ENCODE measurements at places on chromosomes 7 and 10.

DNA sequence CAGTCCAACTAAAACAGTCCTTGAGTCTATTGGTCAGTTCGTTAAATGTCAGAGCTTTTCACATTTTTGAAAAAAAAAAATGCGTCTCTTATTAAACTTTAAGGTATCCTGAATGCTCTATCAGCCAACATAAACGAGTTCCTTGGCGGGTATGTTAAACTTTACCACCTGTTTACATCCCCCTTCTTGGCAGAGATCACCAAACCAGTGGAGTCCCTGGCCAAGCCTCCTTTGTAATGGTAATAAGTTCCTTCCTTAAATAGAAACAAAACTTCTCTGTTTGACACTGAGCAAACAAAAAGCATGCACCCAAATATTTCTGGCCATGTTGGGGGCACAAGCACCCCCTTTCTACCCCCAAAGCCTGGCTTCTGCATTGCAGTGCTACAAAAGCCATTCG lies 3.2 kb downstream of the TRIL start:
- DNase-seq: no peak

DNA sequence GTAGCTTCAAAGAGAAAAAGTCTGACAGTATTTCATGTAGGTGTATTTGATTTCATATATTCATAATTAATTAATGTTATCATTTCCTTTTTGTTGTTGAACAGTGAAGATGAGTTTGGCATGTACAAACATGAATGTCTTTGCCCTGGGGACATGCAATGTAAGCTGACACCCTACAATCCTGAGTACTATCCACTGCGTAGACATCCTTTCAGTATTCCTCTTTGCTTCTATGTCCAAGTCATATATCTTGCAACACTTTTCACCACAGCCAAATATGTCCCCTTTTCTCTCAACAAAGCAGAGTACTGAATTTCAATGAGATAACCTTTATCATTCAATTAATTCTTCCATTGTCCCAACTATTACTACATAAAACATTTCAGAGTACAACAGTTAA lies 93.6 kb downstream of the GPR37 start:
- DNase-seq: no peak

- DNase-seq: no peak
Observed at GRCh38 chr10:71801361-71801760, 28.0 kb upstream of the VSIR start.

DNA sequence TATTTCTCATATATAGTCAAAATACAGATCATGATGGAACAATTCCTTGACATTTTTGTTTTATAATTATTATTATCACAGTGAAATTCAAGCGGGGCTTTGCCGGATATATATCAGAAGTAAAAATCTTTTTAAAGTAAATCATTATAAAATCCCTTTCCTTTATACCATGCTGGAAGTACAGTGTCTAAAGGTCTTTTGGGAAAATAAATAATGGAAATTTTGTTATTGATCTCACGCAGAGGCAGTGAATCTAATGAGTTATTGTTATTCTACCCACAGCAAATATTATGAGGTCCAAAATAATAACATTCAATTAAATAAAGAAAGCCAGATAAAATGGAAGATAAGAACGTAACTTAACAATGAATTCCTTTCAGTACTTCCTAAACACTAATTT lies 33.8 kb downstream of the GFRA1 start:
- DNase-seq: no peak

- DNase-seq: no peak
Observed at GRCh38 chr10:91930939-91931338, 7.4 kb downstream of the BTAF1 start.

- DNase-seq: no peak
Observed at GRCh38 chr7:116235380-116235779, 25.0 kb downstream of the TES start.

DNA sequence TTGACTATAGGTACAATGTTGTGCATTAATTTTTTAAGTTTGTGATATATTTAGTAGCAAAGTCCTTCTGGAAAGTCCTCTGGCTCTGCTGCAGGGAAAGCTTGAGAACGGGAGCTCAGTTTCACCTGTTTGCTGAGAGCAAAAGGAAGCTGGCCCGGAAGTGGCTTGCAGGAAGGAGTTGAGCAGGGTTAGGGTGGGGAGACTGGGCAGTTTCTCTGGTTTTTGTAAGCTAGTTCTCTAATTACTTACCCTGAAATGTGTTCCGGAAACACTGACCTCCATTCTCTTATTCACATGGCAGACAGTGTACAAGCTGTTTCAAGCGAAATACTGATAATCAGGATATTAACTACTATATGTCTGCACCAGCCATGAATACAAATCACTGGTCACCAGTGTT lies 22.3 kb downstream of the MAP3K8 start:
- no peak for DNase-seq

DNA sequence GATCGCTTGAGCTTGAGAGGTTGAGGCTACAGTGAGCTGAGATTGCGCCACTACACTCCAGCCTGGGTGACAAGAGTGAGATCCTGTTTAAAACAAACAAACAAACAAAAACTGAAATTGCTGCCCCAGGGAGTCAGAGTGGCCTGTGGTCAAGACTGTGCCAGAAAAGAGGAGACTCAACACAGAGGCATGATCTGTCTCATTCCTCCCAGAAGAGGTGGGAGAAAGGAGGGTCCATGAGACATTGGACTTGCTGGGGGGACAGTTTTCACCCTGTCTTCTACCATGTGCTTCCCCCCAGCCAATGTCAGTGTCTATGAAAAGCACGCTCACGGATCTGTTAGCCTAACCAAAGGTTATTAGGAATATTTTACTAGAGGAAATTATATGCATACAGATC lies 3.2 kb downstream of the ZNF853 start:
- DNase-seq: no peak

GRCh38 chr7:157932498-157933218 lies 595.9 kb downstream of the DNAJB6 start:
- no peak for DNase-seq

DNA sequence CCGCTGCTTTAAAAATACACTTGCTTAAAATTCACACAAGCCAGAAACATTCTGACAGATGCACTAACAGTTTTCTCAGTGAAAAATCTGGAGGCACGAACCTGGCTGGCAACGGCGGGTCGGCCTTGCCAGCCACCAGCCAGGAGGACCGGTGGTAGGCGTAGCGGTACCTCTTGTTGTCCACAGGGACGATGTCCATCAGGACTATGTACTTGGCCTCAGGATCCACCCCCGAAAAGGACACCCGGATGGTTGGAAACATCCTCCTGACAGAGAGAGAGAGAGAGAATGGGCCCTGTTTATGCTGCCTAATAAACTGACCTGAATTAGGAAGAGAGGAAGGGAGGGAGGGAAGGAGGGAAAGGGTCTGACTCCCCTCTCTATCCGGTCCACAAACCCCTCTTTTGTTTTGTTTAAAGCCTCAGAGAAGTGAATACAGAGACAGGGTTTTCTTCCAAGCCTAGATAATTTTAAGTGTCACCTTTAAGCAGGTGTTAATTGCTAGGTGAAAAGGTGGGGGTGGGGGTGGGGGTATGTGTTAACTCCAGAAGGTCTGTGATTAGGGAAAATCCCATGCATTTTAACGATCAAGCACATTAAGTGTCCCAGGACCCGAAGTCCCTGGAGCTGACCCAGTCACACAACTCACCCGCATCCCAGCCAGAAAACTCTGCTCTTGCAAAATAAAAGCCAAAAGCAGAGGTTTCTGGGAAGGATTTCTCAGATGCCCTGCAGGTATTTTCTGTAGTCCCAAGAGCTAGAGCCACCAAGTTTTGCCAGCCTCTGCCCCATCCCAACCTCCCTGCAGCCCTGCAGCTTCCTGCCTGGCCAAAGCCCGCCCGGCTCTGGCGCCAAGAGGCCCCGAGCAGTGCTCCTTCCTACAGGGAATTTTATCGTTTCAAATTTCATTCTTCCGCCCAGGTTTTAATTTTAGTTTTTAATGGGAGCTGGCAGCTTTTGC lies 5.0 kb downstream of the TBX20 start:
- no peak for DNase-seq

- DNase-seq: no peak
Observed at GRCh38 chr7:111750878-111751277, 188.6 kb upstream of the IMMP2L start.

- DNase-seq: no peak
Observed at GRCh38 chr7:155283565-155284194, 14.0 kb upstream of the INSIG1 start.

- no peak for DNase-seq
Observed at GRCh38 chr7:101666741-101667140, 37.6 kb upstream of the MYL10 start.

- DNase-seq: no peak
Observed at GRCh38 chr10:94351089-94351488, 11.7 kb downstream of the NOC3L start.

- no peak for DNase-seq
Observed at GRCh38 chr7:1704811-1705738, 35.0 kb downstream of the ELFN1 start.

DNA sequence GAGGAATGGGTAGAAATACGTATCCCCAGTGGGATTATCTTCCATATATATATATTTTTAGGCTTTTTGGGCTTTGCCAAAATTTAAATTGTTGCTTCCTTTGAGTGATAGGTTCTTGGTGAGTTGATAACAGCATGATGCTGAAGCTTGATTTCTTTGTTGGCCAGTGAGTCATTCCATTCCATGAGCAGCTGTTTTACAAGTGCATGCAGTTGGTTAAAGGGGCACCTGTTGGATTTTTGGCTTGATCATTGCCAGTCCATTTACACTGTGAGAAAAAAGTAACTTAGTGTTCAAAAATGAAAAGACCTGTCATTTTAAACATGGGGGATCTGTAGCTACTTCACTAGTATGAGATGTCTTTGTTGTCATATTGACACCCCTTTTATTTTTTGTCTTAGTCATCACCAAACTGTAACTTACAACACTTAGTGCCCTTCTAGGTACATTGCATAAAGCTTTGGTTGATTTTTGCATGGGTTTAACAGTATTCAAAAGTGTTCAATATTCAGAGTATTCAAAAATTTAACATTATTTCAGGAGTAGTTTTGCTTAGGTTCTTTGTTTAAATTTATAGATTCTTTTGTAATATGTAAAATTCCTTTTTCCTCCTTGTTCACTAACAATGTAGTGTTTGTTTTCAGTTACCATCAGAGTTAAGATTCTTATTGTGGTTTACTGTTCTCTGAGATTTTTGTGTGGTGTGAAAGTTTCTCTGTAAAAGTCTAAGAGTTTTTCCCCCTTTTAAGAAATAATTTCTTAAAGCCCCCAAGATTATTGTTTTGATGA lies 8.8 kb downstream of the AKAP9 start:
- DNase-seq: no peak

GRCh38 chr10:91521439-91521838 lies 111.3 kb downstream of the HECTD2 start:
- DNase-seq: no peak

- DNase-seq: no peak
Observed at GRCh38 chr7:641269-641671, 85.2 kb upstream of the DNAAF5 start.

GRCh38 chr7:25653384-25653783 lies 425.1 kb upstream of the NPVF start:
- no peak for DNase-seq

DNA sequence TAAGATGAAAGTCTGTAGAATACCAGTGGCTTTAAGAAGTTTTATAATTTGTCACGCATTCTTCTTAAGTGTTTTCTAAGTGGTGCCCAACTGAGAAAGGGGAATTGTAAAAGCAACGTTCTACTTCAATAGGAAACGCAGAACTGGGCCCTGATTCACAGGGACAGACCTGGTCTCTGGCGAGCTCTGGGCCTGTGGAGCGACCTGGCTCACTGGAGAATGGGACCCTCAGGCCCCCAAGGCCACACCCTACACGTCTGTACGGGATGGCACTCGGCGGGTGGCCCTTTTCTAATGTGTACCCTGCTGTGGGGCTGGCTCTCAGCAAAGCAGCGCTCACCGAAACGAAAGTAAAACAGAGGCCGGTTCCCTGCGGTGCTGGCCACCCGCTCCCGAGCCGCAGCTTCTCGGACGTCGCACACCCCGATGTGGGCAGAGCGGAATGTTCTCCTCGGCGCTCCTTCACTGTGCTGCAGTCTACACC lies 205.0 kb downstream of the DIP2C start:
- no peak for DNase-seq

DNA sequence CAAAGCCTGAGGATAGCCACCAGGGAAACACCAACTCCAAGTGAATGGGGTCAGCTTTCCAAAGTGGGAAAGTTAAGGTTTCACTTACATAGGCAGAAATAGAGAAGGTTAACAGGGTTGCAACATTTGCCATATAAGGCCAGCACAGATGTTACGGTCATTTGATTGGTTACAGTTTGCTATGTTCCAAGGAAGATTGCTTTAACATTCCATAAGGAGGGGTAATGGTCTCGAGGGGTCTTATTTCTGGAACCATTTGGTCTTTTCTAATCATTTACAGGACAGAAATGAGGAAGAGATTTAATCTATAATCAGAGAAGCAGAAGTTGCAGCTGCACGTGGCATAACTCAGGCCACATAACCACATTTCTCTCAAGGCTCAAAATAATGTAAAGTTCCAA lies 679.4 kb upstream of the C7orf33 start:
- DNase-seq: no peak

GRCh38 chr10:78199759-78200158 lies 166.1 kb downstream of the RPS24 start:
- no peak for DNase-seq

DNA sequence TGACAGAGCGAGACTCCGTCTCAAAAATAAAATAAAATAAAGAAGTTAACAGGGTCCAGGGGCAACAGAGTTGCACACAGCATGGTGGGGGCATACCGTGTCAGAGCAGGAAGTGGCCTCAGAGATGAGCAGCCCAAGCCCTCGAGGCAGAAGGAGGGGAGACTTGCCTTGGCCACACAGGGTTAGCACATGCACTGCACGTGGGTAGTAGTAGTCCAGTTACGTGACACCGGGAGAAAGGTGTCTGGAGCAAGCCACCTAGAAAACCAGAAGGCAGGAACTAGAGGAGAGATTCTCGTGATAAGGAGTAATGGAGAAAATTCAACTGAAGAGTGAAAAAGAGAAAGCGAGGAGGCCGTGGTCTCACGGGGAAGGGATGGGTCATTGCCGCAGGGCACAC lies 9.8 kb upstream of the DENND2A start:
- DNase-seq: no peak

- no peak for DNase-seq
Observed at GRCh38 chr7:156969972-156970420, 20.5 kb downstream of the NOM1 start.

GRCh38 chr10:2851566-2851965 lies 215.8 kb upstream of the PFKP start:
- no peak for DNase-seq

All from stimulated activated CD4-positive, alpha-beta T cell treated with anti-CD3 and anti-CD28 coated beads, TNF-alpha, amount 100 ng/mL, for 1 hour (primary cell).